ENCODE measurements at places on chromosomes 2 and 18.
A peak's percentile ranks its signal among the peaks of the same experiment; 100 is the strongest.

DNA sequence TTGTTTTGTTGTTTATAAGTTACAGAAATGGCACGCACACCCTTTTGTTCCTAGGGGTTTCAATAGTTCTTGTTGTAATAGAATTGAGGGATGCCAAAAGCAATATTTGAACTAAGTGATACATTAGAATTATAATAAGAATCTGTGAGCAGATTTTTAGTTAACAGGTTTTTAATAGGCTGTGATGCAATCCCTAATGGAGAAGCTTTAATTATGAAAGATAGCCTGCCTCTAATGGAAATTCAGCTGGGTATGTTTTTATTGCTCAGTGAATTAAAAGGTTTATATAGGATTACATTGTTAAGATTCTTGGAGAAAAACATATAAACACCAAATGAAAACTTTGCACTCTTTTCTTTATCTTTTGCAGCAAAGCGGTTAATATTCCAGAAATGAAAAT, 131.1 kb downstream of the PPP1R1C start:
- DNase-seq: no peak

DNA sequence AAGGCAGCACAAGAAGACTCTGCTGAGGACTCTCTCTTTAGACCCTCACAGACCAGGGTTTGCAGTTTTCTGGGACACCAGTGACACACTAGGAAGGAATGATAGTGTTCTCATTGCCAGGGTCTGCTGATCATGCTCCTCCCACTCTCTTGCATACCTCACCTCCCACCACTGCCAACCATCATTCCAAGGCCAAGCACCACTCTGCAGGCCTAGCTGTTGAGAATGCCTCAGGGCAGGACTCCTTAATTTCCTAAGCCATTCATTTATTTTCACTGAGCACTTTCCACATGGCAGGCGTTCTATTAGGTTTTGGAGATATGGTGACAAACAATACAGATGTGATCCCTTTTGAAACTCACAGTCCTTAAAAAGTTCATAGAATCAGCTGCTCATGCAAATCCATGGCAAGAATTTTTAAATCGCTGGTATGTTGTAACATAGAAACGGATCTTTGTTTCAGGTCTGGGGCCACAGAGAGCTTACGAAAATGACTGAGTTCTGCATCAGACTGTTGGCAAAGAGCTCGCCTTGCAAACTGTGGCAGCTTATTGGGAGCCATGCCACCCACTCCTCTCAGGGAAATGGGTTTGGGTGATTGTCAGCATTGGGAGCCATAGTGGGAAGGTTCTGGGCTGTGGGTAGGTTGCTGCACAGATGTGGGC, 78.5 kb downstream of the XDH start:
- no peak for DNase-seq

DNA sequence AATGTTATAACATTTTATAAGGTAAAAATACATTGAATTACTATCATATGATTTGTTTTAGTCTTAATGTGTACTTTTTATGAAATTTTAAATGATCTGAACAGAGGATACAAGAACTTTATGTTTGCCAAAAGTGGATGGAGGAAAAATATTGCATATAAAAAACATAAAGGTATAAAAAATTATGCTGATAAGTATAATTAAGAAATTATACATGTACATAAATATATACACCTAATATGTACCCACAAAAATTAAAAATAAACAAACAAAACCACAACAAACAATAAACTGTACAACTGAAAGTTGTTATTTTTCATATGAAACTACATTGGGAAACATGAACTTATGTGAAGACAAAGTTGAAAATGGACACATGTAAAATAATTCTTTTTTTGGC, 38.2 kb upstream of the CALCRL start:
- DNase-seq: no peak

- DNase-seq: no peak
Measured at GRCh38 chr2:64655873-64656272, 2.2 kb upstream of the SERTAD2 start.

DNA sequence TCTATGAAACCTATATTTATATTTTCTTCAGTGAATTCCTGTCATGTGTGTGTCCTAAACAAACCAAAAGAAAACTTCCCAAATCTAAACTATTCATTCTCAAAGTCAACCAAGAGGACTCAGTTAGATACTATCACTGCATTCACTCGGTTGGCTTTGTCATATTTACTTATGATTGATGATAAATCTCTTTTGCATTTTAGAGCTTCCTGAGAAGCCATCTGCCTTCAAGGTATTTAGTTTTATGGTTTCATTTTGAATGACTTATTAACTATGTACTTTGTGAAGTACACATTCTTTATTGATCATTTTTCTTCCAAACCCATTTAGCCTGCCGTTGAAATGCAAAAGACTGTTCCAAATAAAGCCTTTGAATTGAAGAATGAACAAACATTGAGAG, 36.2 kb downstream of the ANKRD30B start:
- no peak for DNase-seq

DNA sequence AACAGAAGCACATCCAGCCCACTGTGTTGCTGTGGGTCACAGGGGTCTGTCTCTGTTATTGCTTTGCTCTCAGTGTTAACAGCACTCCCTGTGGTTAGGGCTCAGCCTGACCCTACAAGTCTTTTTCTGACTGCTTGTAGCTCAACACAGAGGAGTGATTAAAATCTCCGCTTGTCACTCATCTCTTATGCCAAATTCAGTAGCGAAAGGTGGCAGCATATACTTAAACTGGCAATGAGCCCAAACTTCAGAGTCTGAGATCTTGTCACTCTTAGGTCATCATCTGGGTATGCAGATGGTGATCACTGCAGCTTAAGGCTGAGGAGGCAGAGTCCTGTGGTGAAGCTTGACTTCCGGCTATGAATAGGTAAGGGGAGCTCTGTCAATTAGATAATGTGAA, 63.3 kb upstream of the CSRNP3 start:
- DNase-seq: peak; percentile 17

GRCh38 chr18:61323951-61324350, 9.3 kb upstream of the CDH20 start:
- no peak for DNase-seq

GRCh38 chr18:62754026-62754425, 38.7 kb downstream of the PHLPP1 start:
- DNase-seq: no peak

- DNase-seq: no peak
Measured at GRCh38 chr2:172722481-172722880, 13.2 kb upstream of the RAPGEF4 start.

GRCh38 chr18:76126327-76126726, 368.7 kb downstream of the ZNF516 start:
- no peak for DNase-seq
